A172 (cell line): ENCODE measurements at places on chromosomes 7 and 10. TPM values are rescaled to one million over a fixed set of nuclear protein-coding genes. Genes with fewer than 3 reads are reported as not detected.

- DNase-seq, result no peak
These were observed 8.2 kb upstream of the SORBS1 start for GRCh38 chr10:95569368-95569767.

The TMEM273 gene
- total RNA-seq, result not detected in 2 replicates

DNA sequence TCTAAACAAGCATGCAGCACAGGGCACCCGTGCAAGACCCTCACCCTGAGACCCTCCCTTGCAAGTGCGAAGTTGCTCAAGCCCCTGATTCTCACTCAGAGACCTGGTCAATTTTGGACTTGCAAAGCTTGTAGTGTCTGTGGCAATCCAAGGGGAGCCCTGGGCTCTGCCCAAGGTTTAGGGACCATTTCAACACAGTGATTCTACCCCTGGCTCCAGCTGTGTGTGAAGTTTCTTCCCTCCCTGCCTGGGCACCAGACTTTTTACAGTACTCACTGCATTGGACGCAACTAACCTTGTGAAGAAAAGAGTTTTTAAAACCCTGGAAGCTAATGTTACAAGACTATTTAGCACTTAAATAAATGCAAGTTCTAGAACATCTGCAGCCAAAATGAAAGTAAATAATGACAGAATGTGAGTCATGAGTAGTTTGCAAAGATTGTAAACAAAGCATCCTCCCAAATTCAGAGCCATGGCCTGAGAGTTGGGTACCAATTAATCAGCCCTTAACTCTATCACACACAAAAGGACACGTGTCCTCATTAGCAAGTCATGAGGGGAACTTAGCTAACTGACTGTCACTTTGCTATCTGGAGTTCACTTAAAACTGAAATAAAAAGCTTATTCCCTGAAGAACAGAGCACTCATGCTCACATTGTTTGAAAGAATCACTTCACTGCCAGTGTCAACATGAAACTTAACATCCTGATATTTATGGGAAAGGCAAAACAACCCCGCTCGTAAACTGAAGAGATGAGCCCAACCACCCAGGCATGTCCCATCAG lies 48.1 kb downstream of the RGS10 start:
- no peak for DNase-seq

DNA sequence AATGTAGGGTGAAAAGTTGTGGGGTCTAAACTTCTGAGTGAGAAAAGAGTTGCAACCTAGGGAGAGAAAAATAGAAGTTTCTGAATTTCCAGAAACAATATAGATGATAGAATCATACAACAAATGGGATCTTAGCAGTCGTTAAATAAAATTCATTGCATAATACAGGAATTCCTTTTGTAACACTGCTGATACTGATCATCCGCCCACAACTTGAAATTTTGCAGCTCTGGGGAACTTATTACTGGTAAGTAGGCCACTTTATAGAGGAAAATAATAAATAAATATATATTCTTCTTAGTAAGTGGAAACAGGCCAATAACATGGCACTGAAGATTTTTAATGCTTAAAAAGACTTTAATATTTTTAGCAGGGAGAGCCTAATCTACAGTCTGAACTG lies 81.9 kb upstream of the SMIM30 start:
- no peak for DNase-seq

GRCh38 chr7:31763548-31763947 lies 76.5 kb downstream of the PPP1R17 start:
- no peak for DNase-seq

GRCh38 chr7:28016297-28016696 lies 164.3 kb downstream of the JAZF1 start:
- DNase-seq, result no peak

DNA sequence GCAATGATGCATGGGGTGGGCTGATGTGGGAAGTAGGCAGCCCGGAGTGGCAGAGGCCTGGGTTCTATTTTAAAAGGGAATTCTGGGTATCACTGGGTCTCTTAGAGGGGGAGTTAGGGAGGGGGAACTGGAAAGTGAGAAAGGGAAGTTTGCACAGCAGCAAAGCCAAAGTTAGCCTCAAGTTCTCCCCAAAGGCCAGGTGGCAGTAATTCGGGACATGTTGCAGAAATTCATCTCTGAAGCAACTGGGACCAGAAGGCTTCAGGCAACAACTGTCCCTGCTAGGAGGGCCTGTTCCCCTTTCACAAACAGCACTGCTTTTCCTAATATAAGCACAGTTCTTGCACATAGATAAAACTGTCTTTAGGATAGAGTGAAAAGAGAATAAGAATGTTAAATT lies 67.4 kb downstream of the NOD1 start:
- DNase-seq, result no peak

- DNase-seq, result peak; percentile 36
These were observed 107.5 kb upstream of the ARID5B start for GRCh38 chr10:61793760-61794703.

DNA sequence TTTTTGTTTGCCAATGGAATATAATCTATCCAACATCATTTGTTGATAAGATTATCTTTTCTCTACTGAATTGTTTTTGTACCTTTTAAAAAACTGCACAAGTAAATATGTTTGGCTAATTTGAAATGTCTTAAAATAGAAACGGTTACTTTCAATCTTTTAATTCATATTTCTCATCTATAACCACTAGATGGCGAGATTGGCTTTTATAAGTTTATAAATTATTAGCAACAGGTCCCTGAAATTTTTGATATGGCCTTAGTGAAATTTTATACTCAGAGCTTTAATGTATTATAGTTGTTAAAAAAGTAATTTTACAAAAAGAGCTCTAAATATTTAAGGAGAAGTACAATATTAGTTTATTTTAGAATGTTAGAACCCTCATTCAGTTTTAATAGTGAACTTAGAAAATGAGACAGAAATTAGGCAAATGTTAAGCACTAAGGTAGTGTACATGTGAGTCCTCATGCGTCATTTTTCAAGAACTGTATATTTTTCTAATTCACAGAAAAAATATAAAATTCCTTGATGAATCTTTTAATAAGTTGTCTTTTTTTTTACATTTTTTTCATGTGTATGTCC lies 592.5 kb downstream of the ARL4A start:
- DNase-seq, result peak; percentile 39

- peak; percentile 86 for DNase-seq
These were observed 434.1 kb downstream of the DNAJB9 start for GRCh38 chr7:109003742-109004141.

The AASS gene
- total RNA-seq, result 18.9 and 22.0 TPM in 2 replicates

GRCh38 chr10:126749015-126749655 lies 78.6 kb upstream of the C10orf90 start:
- DNase-seq, result peak; percentile 76

The ERVW-1 gene
- total RNA-seq, result not detected in 2 replicates

The PAPOLB gene
- total RNA-seq, result not detected in 2 replicates

The LRRC18 gene
- total RNA-seq, result not detected in 2 replicates

DNA sequence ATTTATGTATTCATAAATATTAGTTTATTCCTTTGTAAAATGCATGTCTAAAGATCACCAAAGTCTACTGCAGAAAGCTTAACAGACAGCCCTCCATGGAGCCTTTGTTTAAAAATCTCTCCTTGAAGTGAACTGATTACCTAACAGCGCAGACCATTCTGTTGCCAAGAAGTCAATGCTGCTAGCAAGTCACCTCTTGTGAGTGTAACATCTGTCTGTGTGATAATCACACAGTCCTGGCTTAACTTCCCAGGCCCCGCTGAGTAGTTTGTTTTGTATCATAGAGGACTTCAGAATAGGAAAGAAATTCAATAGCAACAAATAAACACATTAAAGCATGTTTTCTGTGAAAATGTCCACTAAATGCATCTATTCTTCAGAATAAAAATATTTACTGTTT lies 435.3 kb upstream of the IGFBP3 start:
- no peak for DNase-seq

The PNLIPRP1 gene
- not detected in 2 replicates for total RNA-seq

DNA sequence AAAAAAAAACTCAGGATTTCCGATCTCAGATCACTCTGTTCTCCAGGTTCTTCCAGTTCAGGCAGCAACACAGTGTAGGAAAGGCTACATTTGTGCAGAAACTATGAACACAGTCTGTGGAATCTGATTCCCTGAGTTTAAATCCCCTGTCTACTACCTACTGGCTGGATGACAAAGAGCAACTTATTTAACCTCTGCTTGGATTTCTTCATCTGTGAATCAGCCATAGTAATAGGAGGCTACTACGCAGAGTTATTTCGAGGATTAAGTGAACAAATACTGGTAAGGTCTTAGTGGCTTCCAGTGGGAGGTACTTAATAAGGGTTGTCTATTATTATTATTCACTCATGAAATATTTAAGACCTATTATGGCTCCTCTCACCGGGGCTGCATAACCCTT lies 44.3 kb upstream of the PDCD4 start:
- no peak for DNase-seq

GRCh38 chr7:98177553-98177952 lies 33.7 kb upstream of the BHLHA15 start:
- DNase-seq, result no peak
